ENCODE measurements at places on chromosomes 4 and X.

DNA sequence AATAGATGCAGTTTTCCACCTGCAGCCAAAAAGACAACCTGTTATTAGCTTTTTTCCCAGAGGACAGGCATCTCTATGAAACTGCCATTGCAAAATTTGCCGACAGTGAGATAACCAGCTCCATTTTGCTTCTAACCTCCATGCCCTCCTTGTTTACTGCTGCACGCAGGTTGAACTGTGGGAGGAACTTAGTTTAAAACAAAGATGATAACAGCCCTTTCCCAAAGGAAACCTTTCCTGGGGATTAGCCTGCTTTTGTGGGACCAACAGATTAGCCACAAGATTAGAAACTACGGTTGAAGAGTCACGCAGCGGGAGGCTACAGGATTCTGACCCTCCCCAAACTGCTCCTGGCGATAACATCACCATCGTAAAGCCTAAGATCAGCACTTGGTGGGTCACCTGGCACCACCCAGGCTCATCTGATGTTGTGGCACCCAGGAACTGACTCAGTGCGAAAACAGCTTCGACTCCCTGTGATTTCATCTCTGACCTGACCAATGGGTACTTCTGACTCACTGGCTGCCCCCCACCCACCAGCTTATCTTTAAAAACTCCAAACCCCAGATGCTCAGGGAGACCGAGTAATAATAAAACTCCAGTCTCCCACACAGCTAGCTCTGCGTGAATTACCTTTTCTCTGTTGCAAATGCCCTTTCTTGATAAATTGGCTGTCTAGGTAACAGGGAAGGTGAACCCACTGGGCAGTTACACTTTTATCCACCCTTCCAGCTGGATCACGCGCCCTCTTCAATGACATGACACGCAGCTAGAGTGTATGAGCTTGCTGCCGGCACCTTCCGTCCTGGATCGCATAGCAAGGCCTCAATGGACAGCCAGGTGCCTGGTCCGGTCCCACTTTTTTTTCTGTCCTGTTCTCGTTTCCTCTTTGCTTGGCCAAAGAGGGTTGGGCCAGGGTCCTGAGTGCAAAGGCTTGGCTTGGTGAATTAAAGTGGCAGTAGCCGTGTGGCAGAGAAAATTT lies 27.2 kb downstream of the NOP14 start:
- no peak for DNase-seq

DNA sequence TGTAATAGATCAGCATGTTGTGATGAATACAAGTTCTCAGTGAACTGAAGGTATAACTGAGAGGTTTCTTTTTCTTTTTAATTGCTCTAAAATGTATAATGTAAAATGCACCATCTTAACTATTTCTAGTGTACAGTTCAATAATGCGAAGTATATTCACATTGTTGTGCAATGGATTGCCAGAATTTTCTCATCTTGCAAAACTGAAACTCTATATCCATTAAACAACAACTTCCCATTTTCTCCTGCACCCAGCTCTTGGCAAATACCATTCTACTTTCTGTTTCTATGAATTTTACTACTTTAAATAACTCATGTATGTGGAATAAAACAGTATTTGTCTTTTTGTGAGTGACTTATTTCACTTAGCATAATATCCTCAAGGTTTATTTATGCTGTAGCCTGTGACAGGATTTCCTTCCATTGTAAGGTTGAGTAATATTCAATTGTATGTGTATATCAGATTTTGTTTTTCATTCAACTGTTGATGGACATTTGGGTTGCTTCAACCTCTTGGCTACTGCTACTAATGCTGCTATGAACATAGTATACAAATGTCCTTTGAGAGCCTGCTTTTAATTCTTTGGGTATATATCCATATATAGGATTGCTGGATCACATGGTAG lies 53.5 kb upstream of the NPFFR2 start:
- DNase-seq = no peak

GRCh38 chr4:22391551-22391950 lies 124.3 kb downstream of the ADGRA3 start:
- no peak for DNase-seq

GRCh38 chrX:39907964-39908661 lies 189.6 kb downstream of the BCOR start:
- DNase-seq = peak; percentile 54

DNA sequence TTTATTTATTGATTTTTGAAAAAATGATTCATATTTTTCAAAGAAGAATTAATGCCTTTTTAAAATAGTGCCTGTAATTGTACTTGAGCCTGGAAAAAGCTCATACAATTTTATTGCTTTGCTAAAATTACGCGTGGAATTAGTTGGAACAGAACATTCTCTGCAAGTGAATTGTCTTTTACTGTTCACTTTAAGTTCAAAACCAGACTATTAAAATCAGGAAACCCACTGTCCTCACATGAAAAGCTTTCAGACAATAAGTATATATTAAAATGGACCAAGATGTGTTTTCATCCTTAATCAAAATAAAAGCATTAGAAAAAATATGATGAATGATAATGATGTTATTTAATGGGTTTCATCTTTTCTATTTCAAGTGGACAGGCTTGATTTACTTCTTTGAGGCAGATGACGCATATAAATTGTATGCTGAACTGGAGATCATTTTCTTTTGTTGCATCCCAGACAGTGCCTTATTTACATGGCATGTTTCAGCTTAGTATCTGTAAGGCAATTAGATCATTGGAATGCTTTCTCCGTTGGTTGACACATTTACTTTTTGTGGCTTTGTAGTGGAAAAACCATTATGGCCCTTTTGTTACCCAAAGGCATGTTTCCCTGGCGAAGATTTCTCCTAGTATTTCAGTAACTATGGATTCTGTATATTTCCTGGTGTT lies 299.0 kb upstream of the MAGEC2 start:
- no peak for DNase-seq
